Stimulated activated CD8-positive, alpha-beta memory T cell treated with anti-CD3 and anti-CD28 coated beads, Interleukin-4, amount 100 ng/mL, for 4 hours (primary cell): ENCODE measurements at places on chromosomes 1 and 21.

DNA sequence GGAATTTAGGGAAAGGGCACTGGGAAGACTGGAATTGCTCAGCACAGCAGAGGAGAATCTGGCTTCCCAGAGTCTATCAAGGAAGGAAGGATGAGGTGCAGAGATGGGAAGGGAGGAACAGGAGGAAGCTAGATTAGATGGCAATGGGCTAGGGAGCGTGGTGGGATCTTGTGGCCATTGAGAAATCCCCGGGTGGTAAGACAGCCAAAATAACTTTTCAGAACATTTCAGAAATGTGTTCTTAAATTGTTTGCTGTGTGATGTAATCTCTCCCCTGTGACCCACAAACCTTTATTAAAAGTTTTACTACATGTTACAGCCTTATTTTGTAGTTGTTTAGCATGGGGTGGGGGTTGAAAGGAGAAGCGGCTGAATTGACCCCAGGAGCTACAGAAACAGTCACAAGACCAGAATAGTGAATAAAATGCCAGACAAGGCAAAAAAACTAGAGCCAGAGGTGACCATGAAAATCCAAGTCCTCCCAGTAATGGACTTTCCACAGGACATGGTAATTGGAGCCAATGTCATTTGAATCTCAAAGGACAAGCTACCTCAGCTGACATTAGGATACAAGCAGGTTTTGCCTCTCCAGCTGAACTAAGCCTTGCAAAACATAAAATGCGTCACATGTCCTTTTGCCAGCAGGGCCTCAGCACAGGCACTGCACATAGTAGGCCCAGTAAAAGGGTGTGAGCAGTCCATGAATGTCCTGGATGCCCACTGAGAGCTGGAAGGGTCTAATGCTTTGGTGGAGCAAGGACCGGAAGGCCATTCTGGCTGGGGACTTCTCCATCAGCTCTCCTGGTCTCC lies 980 bp upstream of the AHCYL1 start:
- DNase-seq, result no peak

DNA sequence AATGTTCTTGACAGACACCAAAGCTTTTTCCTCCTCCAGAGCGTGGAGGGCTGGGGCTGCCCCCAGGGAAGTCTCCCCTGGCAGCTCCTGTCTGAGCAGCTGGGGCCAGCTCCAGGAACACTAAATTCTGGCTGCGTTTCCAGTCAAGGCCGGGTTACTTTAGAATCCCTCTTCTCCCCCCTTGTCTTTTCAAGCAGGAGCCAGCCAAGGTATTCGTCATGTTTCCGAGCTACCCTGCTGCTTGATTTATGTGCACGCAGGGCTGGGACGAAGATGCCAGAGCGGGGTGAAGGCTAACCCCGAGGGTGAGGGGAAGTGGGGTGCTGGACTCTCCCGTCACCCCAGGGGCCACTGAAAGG lies 68.1 kb upstream of the ANGPTL1 start:
- DNase-seq, result no peak

DNA sequence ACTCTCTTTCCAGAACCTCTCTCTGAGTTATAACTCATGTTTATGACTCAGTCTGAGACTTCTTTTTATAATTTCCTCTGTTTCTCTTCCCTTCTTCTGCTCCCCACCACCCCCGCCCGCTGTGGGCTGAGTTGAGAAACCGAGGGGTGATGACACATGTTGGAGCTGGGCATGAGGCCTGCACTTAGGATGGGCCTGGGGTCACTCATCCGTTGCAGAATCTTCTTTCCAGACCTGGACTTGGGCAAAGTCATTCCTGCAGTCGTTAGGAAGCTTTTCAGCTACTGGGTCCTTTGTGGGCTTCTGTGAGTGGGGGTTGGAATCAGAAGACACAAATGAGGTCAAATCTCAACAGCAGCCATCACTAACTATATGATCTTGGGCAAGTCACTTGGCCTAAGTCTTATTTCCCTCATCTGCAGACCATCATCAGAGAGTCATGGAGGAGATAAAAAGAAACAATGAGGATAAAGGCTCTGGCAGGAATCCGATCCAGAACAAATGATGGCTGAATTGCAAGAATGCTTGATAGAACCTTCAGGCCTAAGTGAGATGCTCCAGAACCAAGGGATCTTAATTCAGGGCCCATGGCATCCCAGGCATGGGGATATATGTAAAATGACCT lies 53.4 kb downstream of the RPS6KA1 start:
- peak; percentile 6 for DNase-seq

DNA sequence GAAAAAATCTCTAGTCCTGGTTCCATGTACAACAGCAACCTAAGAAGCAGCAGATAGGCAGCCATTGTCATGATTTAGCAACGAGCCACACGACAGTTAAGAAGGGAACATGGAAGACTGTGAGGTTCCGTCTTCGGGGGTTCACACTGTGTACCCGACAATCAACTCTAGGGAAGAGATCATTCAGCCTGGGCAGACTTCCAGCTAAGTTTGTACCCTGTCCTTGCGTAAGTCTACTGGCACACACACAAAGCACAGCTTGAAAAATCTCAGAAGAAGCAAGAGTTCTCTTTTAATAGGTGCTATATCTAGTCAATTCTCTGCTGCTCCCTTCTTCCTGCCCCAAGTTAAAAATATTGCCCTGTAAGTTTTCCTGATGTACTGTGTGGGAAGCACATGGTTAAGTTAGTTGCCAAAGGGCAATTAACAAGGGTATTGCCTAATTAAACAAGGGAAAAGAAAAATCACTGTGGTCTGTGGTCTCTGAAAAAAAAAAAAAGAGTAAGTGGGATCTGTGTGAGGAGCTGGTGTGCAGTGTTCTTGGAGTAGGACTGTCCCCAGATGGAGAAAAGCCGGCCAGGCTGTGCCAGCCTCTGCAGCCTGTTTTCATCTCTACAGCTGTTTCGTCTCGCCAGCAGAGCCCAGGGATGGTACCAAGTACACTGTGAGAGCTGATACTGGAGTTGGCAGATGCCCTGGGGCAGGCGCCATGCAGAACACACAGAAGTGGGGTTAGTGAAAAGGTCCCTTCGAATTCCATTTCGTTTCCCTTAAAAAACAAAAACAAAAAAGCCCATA lies 6.4 kb upstream of the MYBPHL start:
- no peak for DNase-seq

DNA sequence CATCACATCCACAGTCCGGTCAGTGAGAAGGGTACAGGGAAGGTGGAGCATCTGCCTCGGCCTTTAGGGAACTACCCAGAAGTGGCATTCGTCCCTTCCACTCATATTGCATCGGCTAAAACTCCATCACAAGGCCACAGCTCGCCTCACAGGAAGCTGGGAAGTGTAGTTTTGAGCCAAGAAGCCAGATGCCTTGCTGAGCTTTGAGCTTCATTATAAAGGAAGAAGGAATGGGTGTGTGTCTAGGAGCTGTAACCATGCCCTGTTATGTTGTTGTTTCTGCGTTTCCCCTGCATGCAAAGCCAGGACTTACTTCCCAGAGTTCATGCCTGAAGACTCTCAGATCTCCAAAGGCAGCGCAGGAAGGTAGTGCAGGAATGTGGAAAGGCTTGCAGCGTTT lies 61.1 kb downstream of the OPTC start:
- no peak for DNase-seq

GRCh38 chr1:243751506-243751905 lies 98.5 kb downstream of the AKT3 start:
- DNase-seq, result no peak

GRCh38 chr1:23567996-23568607 lies 8.8 kb upstream of the ID3 start:
- DNase-seq, result no peak

GRCh38 chr1:154324669-154325582 lies at the start of gene ATP8B2:
Gene ATP8B2 (plus strand): TSS chr1:154325525. CDS start chr1:154328142, 2,617 bp downstream.
- peak; percentile 61 for DNase-seq

GRCh38 chr1:229440851-229441537 lies 7.1 kb upstream of the ACTA1 start:
- no peak for DNase-seq

- DNase-seq, result no peak
These were observed 35.1 kb upstream of the GRIK3 start for GRCh38 chr1:37069406-37069805.
